Colonic mucosa (tissue), 4 donors: ENCODE measurements at places on chromosomes 4 and X. TPM values are rescaled to one million over a fixed set of nuclear protein-coding genes. Genes with fewer than 3 reads are reported as not detected.

SLC26A1 gene
- total RNA-seq: 0.77 TPM

GRCh38 chrX:27915617-27916016, 65.6 kb downstream of the DCAF8L1 start:
- no peaks in the 10 kb centered on the region for H3K4me1 ChIP-seq
- H3K27me3 ChIP-seq: no peaks in the 10 kb centered on the region
- H3K36me3 ChIP-seq: no peaks in the 10 kb centered on the region
- no peak for DNase-seq
- no peak overlapping the region for H3K27ac ChIP-seq

GPR78 gene
- not detected for total RNA-seq

GRCh38 chr4:23888421-23889319, 1.2 kb downstream of the PPARGC1A start:
- H3K4me3 ChIP-seq: peak overlapping the region; percentile 49
- no peaks in the 10 kb centered on the region for H3K27me3 ChIP-seq
- no peaks in the 10 kb centered on the region for H3K4me1 ChIP-seq
- H3K27ac ChIP-seq: peak overlapping the region; percentile 69
- no peaks in the 10 kb centered on the region for H3K36me3 ChIP-seq

DNA sequence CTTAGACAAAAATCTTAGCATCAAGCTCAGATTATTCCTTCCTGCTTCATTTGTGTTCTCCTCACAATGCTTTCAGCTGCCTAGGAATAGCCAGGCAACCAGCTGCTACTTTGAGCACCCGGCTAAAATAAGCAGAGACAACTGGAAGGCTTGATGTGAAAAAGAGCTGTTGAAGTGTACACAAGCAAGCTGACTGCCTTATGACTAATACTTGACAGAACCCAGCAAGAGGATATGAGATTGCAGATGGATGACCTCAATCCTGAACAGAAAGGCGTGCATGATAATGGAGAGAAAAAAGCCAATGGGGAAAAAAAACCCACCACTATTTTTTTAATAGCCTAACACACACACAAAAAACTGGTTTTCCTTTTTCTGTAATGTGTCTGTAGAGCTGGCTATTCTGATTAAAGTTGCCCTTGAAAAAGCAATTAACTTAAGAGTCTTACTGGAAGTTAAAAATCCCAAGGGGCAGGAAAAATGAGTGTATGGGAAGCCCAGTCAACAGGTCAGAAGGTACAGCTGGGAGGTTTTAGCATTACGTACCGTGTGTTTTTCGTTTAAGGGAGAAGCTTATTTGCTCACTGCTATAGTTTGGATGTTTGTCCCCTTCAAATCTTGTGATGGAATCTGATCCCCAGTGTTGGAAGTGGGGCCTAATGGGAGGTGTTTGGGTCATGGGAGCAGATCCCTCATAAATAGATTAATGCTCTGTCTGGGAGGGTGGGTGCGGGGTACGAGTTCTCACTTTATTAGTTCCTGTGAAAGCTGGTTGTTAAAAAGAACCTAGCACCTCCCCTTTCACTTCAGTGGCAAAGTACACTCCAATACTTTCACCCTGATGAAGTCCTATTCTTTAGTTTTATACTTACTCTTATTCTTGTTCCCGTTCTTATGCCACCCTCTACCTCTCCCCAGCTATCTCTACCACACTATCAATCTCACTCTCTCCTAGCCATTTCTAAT, 37.1 kb upstream of the HERC6 start:
- H3K27ac ChIP-seq: no peak overlapping the region
- H3K27me3 ChIP-seq: no peaks in the 10 kb centered on the region
- H3K36me3 ChIP-seq: no peaks in the 10 kb centered on the region
- no peak overlapping the region for H3K4me3 ChIP-seq
- DNase-seq: no peak
- H3K4me1 ChIP-seq: no peaks in the 10 kb centered on the region

- H3K4me3 ChIP-seq: no peak overlapping the region
- H3K27me3 ChIP-seq: no peaks in the 10 kb centered on the region
- no peaks in the 10 kb centered on the region for H3K36me3 ChIP-seq
- no peak for DNase-seq
- H3K27ac ChIP-seq: no peak overlapping the region
- no peaks in the 10 kb centered on the region for H3K4me1 ChIP-seq
These were observed 366.5 kb downstream of the MID1IP1 start for GRCh38 chrX:39167791-39168190.

DNA sequence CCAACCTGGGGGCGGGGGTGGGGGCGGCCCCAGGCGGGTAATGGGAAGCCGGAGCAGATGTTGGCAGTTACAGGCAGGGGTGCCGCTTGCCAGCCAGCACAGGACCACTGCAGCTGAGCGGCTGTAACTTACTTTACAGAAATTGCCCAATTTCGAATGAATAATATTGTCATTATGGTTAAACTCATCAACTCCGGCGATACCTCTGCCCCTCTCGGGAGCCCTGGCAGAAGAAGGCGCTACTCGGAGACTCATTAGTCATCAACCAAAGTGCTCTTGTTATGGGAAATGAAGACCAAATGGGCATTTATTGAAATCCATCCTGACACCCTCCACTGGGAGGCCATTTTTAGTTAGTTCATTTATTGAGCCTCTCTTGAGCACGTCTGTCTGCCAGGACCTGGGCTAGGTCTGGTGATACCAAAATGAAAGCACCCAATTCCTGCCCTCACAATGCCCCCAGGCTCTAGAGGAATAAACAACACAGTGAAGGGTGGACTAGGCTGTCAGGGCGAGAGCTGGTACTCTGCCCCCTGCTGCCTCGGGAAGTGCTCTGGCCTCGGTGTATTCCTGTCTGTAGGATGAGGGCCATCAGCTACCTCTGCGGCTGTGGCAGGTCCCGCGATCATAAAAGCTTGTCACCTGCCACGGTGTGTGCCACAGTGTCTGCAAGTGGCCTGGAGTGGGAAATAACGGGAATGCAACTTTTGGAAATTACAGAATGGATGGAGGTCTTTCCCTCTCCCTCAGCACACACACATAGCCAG, 159.1 kb upstream of the PSAPL1 start:
- DNase-seq: no peak
- no peaks in the 10 kb centered on the region for H3K27me3 ChIP-seq
- H3K4me3 ChIP-seq: no peak overlapping the region
- H3K27ac ChIP-seq: no peak overlapping the region
- no peaks in the 10 kb centered on the region for H3K4me1 ChIP-seq

DNA sequence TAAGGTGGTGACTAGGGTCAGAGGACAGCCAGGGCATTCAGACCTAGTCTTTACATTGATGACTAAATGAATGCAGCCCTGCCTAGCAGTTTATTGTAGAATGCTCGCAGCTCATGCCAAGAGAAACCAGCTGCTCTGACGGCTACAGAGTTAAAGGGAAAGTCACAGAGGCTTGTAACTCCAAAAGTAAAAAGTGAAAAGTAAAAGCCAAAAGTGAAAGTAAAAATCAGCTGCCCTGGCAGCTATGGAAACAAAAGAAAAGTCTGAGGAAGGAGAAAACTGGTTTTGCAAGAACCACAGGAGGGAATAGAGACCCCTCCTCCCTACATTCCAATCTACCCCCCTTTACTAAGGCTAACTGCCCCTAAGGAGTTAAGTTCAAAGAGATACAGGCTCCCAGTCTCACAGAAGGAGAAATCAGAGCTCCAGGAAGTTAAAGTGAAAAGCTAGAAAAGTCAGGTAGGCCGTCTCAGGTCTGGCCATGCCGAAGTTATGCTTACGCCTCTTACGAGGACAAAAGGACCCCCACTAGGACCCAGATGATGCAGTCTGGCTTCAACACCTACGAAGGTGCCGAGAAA, 6.0 kb downstream of the GAGE10 start:
- H3K27me3 ChIP-seq: no peaks in the 10 kb centered on the region
- peak overlapping the region; percentile 42 for H3K27ac ChIP-seq
- H3K4me1 ChIP-seq: no peaks in the 10 kb centered on the region
- no peaks in the 10 kb centered on the region for H3K36me3 ChIP-seq
- peak overlapping the region; percentile 16 for H3K4me3 ChIP-seq

FGFBP2 gene
- total RNA-seq: 0.37 TPM

MTNR1A gene
- 3.9 TPM for total RNA-seq

GPM6B gene
- total RNA-seq: 8.6 TPM

GRCh38 chr4:7657545-7658297, 223.0 kb upstream of the PSAPL1 start:
- no peaks in the 10 kb centered on the region for H3K27me3 ChIP-seq
- H3K4me3 ChIP-seq: no peak overlapping the region
- no peak overlapping the region for H3K27ac ChIP-seq
- no peaks in the 10 kb centered on the region for H3K4me1 ChIP-seq
- no peaks in the 10 kb centered on the region for H3K36me3 ChIP-seq
- no peak for DNase-seq
